Activated T-helper 1 cell treated with anti-CD3 and anti-CD28 coated beads, Interleukin-2, amount 50 U/mL, for 16 hours (primary cell): ENCODE measurements at places on chromosomes 3 and 15.

DNA sequence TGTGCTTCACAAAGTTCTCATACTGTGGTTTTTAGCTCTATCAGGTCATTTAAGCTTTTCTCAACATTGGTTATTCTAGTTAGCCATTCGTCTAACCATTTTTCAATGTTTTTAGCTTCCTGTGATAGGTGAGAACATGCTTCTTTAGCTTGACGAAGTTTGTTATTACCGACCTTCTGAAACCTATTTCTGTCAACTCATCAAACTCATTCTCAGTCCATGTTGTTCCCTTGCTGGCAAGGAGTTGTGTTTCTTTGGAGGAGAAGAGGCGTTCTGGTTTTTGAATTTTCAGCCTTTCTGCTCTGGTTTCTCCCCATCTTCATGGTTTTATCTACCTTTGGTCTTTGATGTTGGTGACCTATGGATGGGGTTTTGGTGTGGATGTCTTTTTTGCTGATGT, 120.9 kb downstream of the NFKBIZ start:
- no peak for DNase-seq

GRCh38 chr3:51875501-51875900, at the start of gene IQCF5:
TSS of gene IQCF5 (minus strand) at chr3:51875601. CDS start at chr3:51875531, 70 bp downstream.
- no peak for DNase-seq

DNA sequence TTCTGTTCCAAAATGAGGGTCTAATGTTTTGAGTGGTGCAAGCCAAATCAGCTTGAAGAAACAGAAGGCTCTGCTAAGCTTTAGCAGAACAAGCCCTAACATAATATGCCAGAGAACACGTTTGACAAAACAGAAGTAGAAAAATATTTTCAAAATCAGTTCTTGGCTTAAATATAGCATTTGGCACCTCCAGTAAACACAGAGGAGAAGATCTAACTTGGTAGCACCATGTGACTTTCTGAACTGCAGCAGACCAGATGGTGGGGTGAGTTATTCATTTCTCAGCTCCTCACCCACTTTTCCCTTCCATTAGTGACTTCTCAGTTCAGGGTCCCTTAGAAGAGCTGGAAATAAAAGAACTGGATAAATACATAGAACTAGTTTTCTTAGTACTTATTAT, 395.8 kb downstream of the MAGI1 start:
- DNase-seq = no peak

DNA sequence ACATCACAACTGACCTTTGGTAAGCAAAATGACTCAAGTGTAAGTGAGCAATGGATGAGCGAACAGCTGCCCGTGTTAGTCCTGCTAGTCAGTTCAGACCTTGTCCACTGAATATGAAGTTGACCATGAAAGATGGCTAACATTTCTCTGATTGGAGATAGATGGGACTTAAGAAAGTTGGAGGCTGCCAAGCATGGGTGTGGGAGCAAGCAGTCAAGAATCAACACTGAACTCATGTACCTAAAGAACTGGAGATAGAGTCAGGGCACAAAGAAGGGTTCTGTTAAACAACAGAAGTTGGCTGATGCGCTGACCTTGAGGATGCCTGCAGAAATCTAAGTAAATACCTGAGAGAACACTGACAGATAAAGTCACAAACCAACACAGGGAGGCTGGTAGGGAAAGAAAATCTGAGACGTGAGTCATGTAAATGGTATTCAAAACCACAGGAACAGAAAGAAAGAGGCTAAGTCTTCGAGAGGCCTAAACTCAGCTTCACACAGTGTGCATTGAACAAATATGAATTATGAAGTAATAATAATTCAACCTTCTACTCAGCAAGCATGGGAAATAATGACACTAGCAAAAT, 30.7 kb upstream of the ANPEP start:
- no peak for DNase-seq

DNA sequence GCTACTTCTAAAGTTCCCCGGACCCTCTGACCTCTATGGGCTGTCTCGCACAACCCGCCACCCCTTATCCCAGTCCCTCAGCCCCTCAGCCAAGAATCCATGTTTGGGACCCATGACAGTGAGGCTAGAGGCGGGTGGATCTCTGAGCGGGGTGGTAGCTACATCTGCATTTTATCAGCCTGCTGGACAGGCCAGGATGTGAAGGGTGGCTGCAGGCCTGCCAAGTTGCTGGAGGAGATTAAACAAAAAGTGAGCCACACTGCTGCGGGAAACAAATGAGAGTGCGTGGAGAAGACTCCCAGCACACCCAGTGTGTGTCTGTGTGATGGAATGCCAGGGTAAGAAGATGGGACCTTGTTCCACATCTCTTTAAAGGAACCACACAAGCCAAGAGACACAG, 51.1 kb upstream of the SPATA12 start:
- no peak for DNase-seq

DNA sequence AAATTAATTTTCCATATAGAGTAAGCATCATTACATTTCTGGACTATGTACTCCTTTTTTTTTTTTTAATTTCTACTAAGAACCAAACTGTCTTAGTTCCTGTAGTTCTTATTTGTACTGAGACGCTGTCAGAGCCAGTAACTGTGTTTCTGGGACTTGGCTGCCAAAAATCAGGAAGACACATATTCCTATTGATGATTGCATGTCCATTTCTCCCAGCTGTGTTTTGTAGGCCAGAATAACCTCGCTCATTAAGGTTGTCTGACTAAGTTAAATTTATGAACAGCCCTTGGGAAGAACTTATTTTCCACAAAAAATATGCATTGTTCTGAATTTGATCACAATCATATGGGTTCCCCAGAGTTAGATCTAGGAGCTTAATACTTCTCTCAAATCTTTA, 29.5 kb downstream of the PLSCR5 start:
- DNase-seq = no peak

- DNase-seq = no peak
These were observed 710 bp downstream of the ABHD10 start for GRCh38 chr3:111979434-111980038.

DNA sequence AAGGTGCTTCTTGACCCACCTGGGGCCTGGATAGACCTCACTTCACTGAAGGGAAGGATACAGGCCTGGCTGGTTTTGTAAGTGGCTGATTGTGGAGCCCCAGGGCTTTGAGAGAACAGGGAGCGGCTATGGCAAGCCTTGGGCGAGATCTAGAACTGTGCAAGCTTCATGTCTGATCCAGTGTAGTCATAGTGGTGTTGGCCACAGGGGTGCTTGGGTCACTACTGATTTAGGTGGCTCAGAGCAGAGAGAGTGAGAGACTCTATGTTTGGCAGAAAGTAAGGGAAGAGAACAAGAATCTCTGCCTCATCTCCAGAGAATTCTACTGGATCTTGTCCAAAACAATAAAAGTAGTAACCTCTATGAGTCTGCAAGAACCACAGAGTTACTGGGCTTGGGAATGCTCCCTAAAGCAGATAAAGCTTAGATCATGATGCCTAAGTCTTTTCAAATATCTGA, 394.2 kb upstream of the EPHA3 start:
- no peak for DNase-seq

GRCh38 chr15:77527164-77527778, 105.4 kb downstream of the LINGO1 start:
- no peak for DNase-seq

- no peak for DNase-seq
These were observed 43.7 kb downstream of the PCSK6 start for GRCh38 chr15:101445562-101446517.

GRCh38 chr3:97432914-97433313, 331.6 kb upstream of the ARL6 start:
- no peak for DNase-seq

DNA sequence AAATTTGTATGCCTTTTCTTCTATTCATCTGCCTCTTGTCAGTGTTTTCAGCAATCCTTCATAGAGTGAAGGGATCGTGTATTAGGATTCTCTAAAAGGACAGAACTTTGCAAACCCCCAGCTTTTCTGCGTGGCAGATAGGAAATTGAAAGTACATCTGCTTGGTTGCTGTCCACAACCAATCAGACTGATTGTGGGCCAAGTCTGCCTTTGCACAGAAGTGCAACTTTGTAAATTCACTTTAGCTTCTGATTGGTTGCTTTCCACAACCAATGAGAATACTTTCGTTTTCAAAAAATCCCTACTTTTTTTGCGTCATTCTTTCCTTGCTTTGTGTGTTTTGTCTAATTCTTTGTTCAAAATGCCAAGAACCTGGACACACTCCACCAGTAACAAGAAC, 847.4 kb downstream of the FHIT start:
- no peak for DNase-seq

GRCh38 chr3:189911001-189911400, 209.7 kb downstream of the P3H2 start:
- DNase-seq = no peak
